ENCODE measurements at places on chromosomes 1 and 21.

GRCh38 chr1:226653311-226653921 lies 85.7 kb downstream of the ITPKB start:
- no peak for DNase-seq

- DNase-seq = no peak
Measured at GRCh38 chr1:41495210-41495948, 10.9 kb upstream of the EDN2 start.

- no peak for DNase-seq
Measured at GRCh38 chr1:47794081-47794480, 203.1 kb downstream of the TRABD2B start.

DNA sequence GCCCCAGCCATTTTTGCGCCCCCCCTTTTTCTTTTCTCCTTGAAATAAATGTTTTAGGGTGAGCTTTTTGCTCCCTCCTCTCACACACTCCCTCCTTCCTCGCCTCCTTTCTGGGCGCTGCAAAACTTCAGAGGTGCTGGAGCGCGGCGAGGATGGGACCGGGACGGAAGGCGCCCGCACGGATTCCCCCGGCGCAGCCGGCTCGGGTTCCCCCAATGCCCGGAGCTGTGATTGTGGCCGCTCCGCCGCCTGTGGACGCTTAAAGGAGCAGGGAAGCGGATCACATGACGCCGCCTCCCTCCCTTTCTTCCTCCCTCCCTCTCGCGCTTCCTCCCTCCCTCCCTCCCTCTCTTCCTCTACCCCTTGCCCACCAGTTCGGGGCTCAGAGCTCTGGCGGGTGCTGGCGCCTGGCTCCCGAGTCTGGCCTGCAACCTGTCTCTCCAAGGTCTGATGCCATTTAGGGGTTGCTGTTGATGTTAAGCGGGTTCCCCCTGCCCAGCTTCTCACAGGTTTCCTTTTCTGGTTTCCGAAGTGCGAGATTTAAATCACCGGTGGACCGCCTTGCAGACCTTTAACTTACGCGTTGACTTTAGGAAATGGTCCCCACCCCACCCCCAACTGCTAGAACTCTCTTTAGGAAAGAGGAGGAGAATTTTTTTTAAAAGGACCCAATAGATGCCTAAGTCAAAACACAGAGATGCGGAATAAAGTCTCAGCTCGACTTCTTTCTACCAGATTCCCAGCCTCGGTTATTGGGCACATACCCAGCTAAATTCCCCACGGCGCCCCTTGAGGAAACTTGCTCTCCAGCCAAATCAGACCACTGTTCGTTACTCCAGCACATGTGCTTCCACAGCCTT lies at the start of gene WLS:
WLS (minus strand) TSS at position 235 of the 860 bp plus-strand sequence; CDS start at position 11, 224 bp downstream.
- no peak for DNase-seq

- DNase-seq = no peak
Measured at GRCh38 chr21:15034126-15034853, 30.5 kb downstream of the NRIP1 start.

DNA sequence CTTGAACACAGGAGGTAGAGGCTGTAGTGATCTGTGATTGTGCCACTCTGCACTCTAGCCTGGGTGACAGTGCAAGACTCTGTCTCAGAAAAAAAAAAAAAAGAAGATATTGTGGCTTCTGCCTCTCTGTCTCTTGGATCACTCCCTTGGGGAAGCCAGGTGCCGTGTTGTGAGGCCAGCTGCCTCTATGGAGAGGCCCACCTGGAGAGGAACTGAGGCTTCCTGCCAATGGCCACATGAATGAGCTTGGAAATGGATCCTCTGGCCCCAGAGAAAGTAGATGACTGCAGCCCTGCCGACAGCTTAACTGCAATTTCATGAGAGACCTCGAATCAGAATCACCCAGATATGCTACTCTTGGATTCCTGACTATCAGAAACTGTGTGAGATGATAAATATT lies 19.7 kb upstream of the AK2 start:
- DNase-seq = no peak

GRCh38 chr1:85494074-85494903 lies 29.3 kb upstream of the DDAH1 start:
- DNase-seq = no peak

DNA sequence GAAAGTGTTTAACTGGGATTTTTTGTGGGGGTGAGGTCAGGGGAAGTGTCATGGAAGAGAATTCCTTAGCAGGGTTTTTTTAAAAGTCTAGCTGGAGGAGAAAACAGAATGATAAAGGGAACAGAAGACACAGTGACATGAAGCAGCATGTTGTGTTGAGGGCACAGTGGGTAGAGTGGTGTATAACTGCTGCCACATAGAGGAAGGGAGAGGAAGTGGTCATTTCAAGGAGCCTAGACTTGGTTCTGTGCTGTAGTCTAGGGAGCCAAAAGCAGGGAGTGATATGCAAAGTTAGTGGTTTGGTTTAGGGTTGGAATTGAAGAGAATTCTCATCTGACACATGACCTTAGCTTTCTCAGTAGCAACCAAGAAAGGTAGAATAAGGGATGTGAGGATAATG lies 10.2 kb downstream of the EEIG2 start:
- no peak for DNase-seq

DNA sequence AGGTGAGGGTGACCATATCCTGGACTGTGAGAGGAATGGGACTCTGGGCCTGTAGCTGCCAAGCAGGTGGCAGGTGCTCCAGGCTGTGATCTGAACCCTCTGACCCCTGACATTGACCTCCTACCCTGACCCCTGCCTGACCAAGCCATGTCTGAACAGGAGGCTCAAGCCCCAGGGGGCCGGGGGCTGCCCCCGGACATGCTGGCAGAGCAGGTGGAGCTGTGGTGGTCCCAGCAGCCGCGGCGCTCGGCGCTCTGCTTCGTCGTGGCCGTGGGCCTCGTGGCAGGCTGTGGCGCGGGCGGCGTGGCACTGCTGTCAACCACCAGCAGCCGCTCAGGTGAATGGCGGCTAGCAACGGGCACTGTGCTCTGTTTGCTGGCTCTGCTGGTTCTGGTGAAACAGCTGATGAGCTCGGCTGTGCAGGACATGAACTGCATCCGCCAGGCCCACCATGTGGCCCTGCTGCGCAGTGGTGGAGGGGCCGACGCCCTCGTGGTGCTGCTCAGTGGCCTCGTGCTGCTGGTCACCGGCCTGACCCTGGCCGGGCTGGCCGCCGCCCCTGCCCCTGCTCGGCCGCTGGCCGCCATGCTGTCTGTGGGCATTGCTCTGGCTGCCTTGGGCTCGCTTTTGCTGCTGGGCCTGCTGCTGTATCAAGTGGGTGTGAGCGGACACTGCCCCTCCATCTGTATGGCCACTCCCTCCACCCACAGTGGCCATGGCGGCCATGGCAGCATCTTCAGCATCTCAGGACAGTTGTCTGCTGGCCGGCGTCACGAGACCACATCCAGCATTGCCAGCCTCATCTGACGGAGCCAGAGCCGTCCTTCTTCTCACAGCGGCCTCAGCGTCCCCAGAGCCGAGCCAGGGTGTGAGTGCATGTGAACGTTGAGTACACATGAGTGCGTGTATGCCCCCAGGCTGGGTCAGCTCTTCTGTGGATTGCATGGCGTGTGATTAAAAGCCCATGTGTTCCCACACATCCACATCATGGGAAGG lies 3.1 kb downstream of the TMEM125 start:
- DNase-seq = no peak

GRCh38 chr1:58412071-58412580 lies 134.4 kb downstream of the OMA1 start:
- DNase-seq = peak; percentile 36

DNA sequence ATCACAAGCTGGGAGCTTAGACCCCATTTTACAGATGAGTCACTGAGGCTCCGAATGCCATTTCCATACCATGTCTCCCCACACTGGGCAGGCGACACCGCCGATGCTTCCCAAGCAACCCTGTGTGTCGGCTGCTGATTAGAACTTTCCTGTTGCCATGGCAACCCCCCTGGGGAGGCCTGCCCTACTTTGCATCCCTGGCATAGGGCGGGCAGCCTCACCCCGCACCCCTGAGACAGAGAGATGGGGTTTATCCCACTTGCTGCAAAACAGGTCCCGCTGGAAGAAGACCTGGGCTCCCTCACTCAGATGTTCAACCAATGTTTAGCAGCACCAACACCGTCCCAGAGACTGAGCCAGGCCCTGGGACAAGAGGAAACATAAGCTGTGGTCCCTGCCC lies 81.5 kb downstream of the CAMK2N1 start:
- DNase-seq = no peak
